ENCODE measurements at places on chromosomes 13 and 19. TPM values are rescaled to one million over a fixed set of nuclear protein-coding genes. Genes with fewer than 3 reads are reported as not detected.

GRCh38 chr13:113041293-113041690, 64.3 kb upstream of the F7 start:
- no peak for DNase-seq

- peak; percentile 85 for DNase-seq
Observed at GRCh38 chr19:13163609-13164342, 13.6 kb downstream of the IER2 start.

Gene ZNF780A
- 17.3 TPM for total RNA-seq

Gene KIR2DL4
- total RNA-seq: not detected

Gene IZUMO4
- total RNA-seq: 1.3 TPM

- no peak for DNase-seq
Observed at GRCh38 chr13:87982400-87982799, 311.2 kb downstream of the SLITRK5 start.

DNA sequence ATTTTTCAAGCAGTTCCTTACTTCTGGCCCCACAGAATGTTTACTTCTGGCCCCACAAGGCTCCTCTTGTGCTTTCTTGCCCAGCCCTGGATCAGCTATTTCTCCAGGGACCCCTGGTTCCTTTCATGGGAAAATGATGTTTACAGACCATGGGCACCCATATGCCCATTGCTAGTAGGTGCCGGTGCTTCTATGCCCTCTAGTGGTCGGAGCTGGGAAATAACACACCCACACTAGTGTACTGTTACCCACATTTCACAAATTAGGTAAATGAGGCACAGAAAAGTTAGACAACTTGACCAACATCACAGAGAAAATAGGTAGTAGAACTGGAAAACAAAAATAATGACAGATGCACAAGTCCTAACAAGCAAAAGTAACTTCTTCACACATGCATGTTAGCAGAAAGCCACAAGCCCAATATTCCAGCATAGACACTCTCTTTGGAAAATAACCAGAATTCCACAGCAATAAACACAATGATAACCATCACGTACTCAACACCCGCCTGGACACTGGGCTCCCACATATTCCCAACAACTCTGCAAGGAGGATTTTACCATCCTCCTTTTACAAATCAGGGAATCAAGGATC, 1.3 kb upstream of the CEACAM6 start:
- peak; percentile 11 for DNase-seq

GRCh38 chr13:98800078-98800477, 47.6 kb upstream of the SLC15A1 start:
- DNase-seq: no peak

DNA sequence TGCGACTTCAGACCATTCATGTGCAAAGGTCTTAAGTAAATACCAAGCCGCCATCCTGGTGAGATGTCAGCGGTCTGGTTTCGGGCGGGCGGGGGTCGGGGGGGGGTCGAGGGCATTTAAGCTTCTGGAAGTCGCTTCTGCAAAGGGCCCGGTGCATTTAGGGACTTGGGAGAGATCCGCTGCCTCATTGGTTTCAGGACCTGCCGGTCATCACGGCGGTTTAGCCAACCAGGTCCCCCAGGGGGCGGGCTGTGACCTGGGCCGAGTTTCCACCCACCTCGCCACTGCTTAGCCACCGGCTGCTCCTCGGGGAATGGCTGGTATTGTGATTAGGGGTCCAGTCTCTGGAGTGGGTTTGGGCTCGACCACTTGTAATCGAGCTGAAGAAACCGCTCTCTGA, 7.8 kb downstream of the ANKLE1 start:
- peak; percentile 90 for DNase-seq

DNA sequence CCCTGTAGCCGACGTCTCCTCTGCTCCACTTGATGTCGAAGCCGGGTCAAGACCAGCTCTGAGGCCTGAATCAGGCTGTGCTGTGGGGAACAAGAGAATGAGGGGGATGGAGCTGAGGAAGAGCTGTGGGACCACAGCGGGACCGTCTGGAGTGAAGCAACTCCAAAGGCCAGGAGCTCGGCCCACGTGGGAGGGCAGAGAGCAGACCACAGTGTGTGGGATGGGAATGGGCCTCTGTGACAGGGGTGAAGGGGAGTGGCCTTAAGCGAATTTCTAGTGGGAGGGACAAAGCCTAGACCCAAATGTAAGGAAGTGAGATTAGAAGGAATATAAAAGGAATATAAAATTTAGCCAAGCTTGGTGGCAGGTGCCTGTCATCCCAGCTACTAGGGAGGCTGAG, 3.8 kb upstream of the SLC8A2 start:
- no peak for DNase-seq

Gene UPF1
- total RNA-seq: 57.1 TPM

- no peak for DNase-seq
Observed at GRCh38 chr13:95235199-95235756, 66.0 kb downstream of the ABCC4 start.

- peak; percentile 27 for DNase-seq
Observed at GRCh38 chr19:17671906-17672305, 16.2 kb downstream of the UNC13A start.

GRCh38 chr13:60482012-60482411, 85.0 kb downstream of the TDRD3 start:
- no peak for DNase-seq

GRCh38 chr19:12695514-12695913, 917 bp downstream of the FBXW9 start:
- DNase-seq: no peak

DNA sequence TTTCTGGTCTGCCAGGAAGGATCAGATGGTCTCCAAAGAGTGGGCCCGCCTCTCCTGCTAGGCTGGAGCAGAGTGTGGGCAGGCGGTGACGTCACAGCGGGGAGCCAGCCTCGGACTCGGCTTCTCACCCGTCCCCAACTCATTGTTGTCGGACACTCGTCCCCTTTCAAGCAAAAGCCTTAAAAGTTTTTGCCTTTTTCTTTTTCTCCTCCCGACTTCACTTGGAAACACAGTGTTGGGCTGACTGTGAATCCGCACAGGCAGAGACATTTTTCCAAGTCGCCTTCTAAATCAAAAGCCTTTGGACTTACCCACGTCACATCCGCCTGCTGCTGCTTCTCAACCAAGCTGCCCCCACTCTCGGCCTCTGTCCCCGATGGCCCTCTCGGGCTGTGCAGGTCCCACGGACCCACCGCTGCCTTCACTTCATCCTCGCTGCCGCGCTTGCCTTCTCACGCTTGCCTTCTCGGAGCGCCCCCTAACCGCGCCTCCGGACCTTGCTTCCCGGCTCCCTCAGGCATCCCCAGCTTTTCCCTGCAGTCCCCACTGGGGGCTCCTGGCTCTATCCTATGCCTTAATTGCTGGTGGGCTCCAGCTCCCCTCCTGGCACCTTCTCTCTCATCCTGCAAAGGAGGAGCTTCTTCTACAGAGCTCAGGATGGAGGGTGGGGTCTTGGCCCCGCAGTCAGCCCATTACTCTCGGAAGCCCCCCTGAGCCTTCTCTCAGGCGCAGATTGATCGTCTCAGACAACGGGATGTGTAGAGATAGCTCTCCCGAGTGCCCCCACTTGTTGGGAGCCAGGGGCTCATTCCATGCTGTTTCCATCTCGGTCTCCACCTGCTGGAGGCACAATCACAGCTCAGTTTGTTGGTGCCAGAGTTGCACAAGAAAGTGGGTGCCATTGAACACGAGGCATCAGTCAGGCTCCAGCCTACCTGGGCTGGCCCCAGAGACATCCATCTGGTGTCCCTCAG, 3.9 kb upstream of the ZNF135 start:
- DNase-seq: peak; percentile 44

- DNase-seq: no peak
Observed at GRCh38 chr13:83876546-83876945, 5.7 kb downstream of the SLITRK1 start.
